Stimulated activated CD8-positive, alpha-beta memory T cell treated with anti-CD3 and anti-CD28 coated beads, Interleukin-4, amount 100 ng/mL, for 1 hour (primary cell): ENCODE measurements at places on chromosomes 7 and 10.

DNA sequence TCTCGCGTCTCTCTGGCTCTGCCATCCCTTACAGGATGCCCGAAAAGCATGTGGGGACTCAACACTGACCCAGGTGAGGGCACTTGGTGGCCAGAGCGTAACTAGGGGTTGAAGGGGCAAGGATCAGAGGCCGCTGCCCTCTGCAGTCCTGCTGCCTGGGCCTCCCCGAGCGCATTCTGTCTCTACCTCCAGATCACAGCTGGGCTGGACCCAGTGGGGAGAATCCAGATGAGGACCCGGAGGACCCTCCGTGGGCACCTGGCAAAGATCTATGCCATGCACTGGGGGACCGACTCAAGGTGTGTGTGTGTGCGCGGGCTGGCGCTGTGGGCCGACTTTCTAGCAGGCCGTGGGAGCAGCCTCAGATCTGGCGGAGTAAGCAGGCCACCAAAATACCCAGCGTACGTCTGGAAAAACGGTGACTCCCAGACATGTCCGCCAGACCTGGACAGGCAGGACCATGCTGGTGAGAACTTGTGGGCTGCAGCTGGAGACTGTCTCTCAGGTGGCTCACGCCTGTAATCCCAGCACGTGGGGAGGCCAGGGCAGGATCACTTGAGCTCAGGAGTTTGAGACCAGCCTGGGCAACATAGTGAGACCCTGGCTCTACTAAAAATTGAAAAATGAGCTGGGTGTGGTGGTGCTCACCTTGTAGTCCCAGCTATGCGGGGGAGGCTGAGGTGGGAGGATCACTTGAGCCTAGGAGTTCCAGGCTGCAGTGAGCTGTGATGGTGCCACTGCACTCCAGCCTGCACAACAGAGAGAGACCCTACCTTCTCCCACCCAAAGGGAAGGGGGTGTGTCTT, 3.2 kb downstream of the GNB2 start:
- no peak for DNase-seq

DNA sequence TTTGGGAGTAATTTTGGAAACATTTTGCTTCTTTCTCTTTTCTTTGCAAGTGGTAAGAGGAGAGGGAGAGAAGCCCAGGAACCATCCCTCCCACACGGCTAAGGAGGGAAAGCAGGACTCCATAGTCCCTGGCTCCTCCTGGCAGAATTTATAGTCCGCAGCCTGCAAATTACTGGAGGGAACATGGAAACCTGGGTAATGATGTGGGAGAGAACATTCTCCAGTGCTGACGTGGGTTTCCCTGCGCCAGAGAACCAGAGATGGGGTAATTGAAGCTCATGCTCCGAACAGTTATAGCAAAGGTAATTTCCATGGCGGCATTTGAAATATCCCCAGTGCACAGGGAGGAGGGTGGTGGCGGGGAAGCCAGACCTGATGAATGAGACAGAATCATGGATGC, 320.4 kb downstream of the RPS24 start:
- DNase-seq: no peak

DNA sequence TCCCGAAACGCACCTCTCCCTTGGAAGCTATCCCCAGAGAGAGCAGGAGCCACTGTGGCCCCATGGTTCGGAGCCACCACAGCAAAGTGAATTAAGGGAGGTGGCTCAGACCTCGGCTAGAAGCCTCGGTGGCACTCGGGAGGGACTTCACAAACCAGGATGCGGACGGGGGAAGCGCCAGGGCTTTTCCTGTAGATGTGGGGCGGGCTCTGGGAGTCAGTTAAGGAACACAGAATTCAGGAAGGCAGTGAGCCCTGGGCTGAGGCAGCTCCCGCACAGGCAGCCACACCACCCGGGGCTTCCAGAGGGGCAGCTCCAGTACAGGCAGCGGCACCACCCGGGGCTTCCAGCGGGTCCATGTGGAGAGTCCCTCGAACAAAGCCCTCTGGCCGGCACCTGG, 42.7 kb upstream of the DPYSL4 start:
- no peak for DNase-seq

GRCh38 chr7:80967917-80968297, 49.1 kb upstream of the SEMA3C start:
- no peak for DNase-seq

- DNase-seq: no peak
Observed at GRCh38 chr7:133763076-133763640, 364.0 kb upstream of the LRGUK start.

- DNase-seq: no peak
Observed at GRCh38 chr10:73076360-73077183, 20.1 kb downstream of the P4HA1 start.

DNA sequence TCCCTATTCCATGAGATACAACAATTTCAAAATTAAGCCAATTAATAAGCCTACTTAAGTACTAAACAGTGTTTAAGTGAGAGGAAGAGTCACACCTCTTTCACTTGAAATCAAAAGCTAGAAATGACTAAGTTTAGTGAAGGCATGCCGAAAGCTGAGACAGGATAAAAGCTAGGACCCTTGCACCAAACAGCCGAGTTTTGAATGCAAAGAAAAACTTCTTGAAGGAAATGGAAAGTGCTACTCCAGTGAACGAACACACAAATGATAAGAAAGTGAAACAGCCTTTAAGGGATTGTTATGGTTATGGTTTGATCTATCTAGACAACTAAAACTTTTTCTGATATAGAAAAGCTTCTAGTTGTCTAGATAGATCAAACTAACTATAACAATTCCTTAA, 135.4 kb upstream of the KMT2E start:
- DNase-seq: no peak

GRCh38 chr10:95536894-95537541, 24.2 kb downstream of the SORBS1 start:
- DNase-seq: no peak

- DNase-seq: no peak
Observed at GRCh38 chr10:13608246-13608853, 21.6 kb downstream of the PRPF18 start.

- DNase-seq: no peak
Observed at GRCh38 chr10:110190170-110190569, 17.2 kb upstream of the MXI1 start.
